Testis (tissue), 5 donors: ENCODE measurements at places on chromosomes 7 and 10.

DNA sequence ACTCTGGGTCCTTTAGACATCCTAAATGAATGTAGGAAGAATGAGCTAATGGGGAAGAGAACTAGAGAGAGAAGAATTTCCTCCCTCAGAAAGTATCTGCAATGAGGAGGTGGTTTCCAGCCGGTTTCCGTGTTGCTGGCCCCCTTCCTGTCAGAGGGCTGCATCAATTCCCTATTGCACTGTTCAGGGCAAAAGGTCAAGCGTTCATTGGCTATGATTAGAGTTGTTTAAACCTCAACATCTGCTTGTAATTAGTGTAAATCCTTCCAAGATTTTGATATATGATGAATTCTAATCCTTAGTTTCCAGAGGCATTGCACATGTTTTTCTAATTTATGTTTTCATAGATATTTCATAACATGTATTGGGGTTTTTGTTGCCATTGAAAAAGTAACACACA, 107.3 kb upstream of the SGCE start:
- no peak for DNase-seq

DNA sequence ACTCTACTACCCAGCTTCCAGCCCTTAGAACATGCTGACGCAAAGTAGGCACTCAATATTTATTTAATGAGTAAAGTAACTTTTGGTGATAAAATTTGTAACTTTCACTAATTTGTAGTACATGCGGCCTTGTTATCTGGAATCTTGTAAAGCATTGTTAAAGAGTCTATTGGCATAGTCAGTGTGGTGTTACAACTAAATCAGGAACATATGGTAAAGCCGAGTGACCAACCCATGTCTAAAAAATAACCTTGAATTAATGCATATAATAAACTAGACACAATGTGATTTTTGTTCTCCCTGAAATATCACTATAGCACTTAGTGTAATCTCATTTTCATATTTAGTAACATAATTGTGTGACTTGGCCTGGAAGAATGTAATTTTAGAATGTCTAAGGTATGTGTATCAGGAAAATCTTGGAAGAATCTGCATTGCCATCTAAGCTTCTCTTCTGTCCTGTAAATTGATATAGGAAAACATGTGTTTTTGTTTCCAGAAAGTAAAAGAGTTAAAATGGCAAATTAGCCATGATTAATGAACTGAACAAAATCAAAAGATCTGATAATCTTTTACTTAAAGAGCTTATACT, 256.7 kb upstream of the GNAI1 start:
- no peak for DNase-seq

DNA sequence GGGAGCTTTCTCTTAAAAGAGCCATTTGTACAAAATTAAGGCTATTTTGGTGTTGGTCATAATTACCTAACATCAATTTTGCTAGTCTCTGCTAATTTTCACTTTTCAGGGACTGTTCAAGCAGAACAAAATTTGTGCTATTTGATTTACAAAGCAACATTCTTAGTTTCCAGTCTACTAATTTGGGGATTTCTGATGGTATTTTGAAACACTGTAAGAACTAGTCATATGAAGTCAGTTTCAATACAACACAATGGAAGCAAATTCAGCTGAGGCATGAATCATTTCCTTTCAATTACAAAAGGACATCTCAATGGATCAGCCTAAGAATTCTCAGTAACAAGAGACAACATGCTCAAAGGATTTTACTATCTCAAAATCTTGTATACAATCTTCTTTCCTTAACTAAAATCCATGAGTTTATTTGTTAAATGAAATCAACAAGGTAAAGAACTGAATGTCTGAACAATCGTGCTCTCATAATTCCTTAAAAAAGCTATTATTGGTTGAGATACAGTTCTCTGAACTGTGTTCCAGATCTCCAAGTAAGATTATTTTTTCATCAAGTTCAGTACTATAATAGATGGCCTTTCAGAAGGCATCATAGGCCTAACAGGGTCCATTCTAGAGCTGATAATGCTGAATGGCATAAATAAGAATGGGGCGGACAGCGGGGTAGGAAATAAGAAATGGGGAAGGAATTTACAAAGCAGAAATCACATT, 144.6 kb downstream of the NRCAM start:
- no peak for DNase-seq

DNA sequence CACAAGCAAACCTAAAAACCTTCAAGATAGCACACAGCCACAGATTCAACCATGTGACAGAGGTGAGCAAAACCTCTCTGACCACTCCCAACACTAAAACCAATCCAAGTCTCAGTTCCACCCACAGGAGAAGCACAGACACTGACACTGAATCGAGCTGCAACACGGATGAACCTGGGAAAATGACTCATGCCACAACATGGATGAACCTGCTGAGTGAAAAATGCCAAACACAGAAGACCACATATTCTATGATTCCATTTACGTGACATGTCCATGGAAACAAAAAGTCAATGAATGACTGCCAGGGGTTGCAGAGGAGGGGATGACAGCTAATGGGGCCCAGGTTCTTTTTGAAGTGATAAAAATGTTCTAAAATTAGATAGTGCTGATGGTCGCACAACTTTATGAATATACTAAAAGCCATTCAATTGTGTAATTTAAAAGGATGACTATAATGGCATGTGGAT, 22.0 kb downstream of the CYTH3 start:
- DNase-seq, result no peak

GRCh38 chr7:1762238-1762945, 92.3 kb downstream of the ELFN1 start:
- no peak for DNase-seq

GRCh38 chr10:48543182-48543844, 61.6 kb downstream of the ARHGAP22 start:
- peak; percentile 4 for DNase-seq

GRCh38 chr10:130066743-130067142, 43.9 kb downstream of the C10orf143 start:
- no peak for DNase-seq

GRCh38 chr10:59991117-59991516, 84.8 kb upstream of the CCDC6 start:
- DNase-seq, result no peak

- peak; percentile 43 for DNase-seq
Measured at GRCh38 chr7:157525491-157525915, 188.7 kb downstream of the DNAJB6 start.

DNA sequence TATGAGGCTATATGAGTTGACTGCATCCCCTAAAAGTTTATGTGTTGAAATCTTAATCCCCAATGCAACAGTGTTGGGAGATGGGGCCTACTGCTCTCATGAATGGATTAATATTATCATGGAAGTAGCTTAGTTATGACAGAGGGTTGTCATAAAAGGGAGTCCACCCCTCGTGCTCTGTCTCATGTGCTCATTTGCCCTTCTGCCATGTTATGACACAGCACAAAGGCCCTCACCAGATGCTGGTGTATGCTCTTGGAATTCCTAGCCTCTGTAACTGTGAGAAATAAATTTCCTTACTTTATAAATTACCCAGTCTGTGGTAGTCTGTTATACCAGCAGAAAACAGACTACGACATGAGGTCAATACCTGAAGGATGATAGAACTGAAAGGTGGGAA, 17.6 kb upstream of the PANK1 start:
- no peak for DNase-seq

DNA sequence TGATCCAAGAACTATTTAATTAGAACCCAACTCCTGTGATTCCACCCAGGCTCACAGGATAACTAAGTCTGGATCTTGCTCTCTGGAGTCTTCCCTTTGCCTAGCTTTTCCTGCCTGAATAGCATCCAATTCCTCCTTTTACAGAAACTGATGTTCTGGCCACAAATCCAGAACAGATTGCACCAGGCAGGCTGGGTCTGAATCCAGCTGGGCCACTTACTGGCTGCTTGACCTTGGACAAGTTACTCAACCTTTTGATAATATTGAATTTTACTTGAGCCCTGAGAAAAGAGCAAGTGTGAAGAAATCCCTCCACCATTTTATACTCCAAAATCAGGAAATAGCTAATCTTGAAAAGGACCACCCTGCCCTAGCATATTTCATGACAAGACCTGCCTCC, 55.5 kb upstream of the SLC35G1 start:
- DNase-seq, result peak; percentile 57

DNA sequence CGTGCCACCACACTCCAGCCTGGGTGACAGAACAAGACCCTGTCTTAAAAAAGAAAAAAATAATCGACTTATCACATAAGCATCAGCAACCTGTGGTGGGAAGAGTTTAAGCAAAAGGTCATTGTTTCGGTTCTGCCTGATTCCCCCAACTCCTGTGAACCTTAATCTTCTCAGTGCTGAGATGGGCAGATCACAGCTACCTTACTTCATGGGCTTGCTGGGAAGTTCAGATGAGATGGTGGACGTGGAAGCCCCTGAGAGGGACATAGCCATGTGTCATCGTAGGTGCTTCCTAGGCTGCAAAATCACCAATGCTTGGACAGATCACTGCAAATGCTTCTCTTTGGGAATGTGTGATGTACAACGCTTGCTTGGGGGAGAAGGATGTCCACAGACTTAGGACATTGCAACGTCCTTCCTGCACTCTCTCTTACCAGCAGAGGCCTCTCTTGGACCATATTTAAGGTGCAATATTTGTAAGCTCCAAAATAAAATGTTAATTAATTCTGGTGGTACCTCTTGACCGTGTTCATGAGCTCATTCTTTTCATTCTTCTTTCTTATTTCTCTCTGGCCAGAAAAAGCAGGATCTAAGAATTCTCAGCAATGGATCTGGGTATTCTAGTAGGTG, 8.6 kb downstream of the GJD4 start:
- DNase-seq, result no peak

DNA sequence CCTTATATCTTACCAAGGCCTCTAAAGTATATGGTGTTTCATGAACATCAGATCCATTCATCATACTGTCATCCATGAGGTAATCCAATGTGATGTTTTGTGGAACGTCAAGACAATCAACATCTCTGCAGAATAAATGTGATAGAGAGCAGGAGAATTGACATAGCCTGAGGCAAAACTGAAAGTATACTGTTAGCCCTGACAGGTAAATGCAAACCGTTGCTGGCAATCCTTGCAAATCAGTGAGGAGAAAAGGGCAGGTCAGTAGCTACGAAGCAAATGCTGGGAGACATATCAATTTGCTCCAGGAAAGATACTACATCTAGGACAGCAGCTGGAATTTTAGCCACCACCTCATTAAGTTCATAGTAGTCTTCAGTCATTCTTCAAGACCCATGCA, 4.5 kb upstream of the CCDC3 start:
- DNase-seq, result no peak

- no peak for DNase-seq
Measured at GRCh38 chr7:106767078-106767477, 98.0 kb upstream of the PIK3CG start.

GRCh38 chr10:124971276-124971675, 29.4 kb downstream of the ZRANB1 start:
- DNase-seq, result no peak

GRCh38 chr7:32591938-32592337, 96.6 kb downstream of the AVL9 start:
- DNase-seq, result no peak

DNA sequence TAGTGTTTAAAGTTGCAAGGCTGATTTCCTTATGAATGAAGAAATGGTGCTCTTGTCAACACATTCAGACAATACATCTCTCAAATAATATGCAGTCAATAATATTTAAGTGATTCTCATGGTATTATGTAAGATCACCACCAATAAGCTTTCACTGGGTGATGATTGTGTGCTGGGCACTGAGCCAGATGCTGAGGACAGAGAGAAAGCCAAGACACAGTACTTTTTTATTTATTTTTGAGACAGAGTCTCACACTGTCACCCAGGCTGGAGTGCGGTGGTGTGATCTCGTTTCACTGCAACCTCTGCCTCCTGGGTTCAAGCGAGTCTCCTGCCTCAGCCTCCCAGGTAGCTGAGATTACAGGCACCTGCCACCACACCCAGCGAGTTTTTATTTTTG, 130.6 kb upstream of the LSM8 start:
- DNase-seq, result no peak

- DNase-seq, result no peak
Measured at GRCh38 chr10:72133517-72133916, 45.2 kb upstream of the SPOCK2 start.

GRCh38 chr7:83517035-83517700, 131.8 kb downstream of the SEMA3E start:
- no peak for DNase-seq

DNA sequence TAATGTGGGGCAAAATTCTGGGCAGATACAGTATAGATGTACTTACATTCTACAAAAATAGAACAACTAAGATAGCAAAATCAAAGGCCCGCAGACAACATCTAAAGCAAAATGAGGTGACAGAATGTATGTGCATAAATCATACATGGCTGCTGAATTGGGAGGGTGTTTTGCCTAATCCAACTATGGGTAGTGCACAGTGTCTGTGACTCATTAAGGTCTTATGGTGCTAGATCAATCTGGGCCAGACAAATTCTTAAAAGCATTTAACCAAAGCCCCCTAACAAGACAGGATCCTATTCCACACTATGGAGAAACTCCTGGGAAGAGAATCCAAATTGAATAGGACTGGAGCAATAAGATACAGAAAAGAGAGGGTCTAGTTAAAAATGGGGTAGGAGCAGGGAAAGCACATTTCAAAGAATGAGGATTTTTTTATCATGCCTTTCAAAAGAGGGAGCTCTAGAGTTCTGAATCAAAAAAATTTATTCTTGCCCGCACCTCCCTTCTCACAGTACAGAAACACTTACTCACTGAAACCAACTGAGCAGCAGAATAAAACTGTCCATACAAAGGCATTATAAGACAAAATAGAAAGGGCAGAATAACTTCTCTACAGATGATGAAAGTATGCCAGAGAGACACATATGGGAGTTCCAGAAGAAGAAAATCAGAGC, 181.3 kb downstream of the RNLS start:
- no peak for DNase-seq

GRCh38 chr10:88106366-88106765, 242.9 kb downstream of the PTEN start:
- no peak for DNase-seq

GRCh38 chr7:99617192-99617781, 541 bp downstream of the ZSCAN25 start:
- DNase-seq, result no peak

GRCh38 chr7:112765105-112765504, 25.1 kb downstream of the TMEM168 start:
- no peak for DNase-seq

GRCh38 chr10:6008497-6009142, 31.3 kb upstream of the IL15RA start:
- no peak for DNase-seq

GRCh38 chr7:18163091-18163490, 135.4 kb upstream of the PRPS1L1 start:
- DNase-seq, result no peak

DNA sequence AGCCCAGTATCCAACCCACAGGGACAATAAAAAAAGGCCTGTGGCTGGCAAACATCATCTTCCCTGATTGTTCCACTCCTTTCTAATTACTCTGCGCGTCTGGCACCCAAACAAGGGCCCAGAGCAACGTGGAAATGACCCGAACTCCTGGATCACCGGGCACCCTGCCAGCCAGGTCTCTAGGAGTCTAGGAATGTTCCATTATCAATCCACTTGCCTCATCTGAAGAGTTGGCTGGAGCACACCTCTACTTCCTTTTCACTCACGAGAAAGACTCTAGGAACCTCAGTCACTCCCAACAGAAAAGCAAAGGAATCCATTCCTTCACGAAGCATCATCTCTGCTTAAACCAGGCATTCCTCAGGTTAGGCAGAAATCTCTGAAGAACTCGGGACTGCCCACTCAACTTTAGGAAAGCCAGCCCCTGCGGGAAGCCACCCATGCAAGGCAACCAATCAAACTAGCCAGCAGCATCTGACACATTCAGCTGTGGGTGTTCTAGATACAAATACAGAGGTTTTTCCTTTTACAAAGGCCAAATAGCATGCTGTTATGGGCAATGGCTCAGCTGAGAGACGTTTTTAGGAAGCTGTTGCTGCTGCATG, 37.7 kb downstream of the ATXN7L1 start:
- no peak for DNase-seq
